ENCODE measurements at places on chromosomes 3 and 15.
A peak's percentile ranks its signal among the peaks of the same experiment; 100 is the strongest.

DNA sequence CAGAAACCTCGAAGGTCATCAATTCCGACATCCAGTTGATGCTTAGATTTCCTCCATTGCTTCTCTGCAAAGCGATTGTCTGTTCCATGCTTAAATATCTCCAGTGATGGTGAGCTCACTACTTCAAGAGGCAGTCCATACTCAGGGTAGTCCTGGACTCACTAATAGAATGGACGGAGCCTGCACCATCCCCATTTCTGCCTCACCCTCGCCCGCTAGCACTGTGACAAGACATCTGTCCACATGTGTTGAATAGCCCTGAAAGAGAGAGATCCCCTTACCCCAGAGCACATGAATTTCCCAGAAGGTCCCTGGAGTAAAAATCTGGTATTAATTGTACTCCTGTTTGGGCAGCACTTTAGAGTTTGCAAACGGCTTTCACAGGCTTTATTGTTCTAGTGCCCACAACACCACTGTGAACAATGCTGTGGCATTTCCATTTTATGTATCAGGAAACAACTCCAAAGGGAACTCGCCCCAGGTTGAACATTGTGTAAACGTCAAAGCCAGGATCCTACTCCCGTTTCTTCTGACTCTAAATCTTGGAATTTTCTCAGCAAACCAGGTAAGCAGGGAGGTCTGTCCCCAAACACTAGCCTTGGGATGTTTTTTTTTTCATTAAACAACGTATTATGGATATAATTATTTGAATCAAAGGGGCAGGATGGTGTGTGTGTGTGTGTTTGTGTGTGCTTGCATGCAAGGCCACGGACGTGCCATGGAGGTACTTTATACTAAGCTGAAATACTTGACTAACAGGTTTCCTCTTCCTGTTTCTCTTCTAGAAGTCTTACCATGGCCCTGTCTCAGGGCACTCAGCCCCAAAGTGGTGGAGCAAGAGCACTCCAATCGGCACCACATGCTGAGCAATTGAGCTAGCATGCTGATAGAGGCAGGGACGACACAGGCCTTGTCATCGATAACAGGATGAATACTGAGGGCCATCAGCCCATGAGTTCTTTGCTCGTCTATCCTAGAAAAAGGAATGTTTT is 198.3 kb downstream of the OPA1 start:
- no peak for DNase-seq

GRCh38 chr3:190645932-190646460 is 132.1 kb downstream of the IL1RAP start:
- no peak for DNase-seq

- no peak for DNase-seq
These were observed 528.1 kb upstream of the MCTP2 start for GRCh38 chr15:93703092-93703739.

- no peak for DNase-seq
These were observed 208.8 kb downstream of the STAG1 start for GRCh38 chr3:136543385-136543784.

GRCh38 chr3:138066383-138066782 is 49.0 kb downstream of the DZIP1L start:
- peak; percentile 52 for DNase-seq

DNA sequence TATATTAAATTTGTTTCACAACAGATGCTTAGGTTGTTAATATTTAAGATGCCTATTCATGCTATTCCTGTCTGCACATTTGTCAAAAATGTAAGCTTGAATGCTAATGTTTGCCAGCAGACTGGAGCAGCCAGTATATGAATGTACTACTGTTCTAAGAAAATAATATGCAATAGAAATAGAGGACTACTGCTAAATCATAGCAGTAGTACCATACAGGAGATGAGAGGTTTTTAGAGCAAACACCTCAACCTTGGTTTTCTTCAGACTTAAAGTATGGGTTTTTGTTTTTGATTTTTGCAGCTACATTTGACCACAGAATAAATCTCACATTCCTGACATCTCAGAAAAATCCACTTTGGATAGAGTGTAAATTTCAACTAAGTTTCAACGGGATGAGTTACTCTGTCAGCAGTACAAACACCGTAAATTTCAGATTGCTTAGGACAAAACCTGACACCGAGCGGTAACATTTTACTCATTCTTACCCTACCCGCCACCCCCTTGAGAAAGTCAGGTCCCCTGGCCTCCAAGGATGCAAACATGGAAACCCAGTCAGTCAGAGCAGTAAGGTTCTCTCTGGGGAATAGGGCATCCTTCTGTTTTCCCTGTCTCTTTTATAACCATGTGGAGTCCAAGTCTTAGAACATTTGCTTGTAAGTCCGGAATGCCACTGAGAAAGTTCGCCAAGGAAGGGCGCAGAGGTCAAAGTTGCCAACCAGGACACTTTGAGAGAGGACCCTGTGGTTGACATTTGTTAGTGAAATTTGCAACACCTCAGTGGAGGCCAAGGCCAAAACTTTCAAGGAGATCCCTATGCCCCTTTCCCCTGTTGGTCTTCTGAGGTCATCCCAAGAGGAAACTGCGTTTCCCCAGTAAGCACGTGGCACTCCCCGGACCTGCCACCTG is 17.9 kb upstream of the SATB1 start:
- no peak for DNase-seq

GRCh38 chr3:69671082-69671952 is 67.9 kb upstream of the MITF start:
- no peak for DNase-seq

DNA sequence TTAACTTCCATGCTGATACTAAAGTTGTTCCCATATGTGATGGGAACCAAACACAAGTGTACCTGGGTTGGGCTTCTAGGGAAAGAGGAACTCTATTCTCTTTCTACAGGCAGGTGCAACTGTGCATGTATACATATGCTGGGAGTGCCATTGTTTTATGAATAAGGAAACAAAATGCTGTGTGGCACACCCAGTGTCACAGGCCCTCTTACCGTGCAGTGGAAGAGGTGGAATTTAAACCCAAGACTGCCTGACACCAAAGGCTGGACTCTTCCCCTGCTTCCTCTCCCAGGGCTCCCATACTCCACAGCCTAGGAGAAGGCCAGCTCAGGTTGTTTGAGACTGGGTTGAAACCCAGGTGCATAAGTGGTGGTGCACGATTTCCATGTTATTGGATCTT is 1.9 kb upstream of the FETUB start:
- no peak for DNase-seq

- no peak for DNase-seq
These were observed 479.0 kb downstream of the GABRG3 start for GRCh38 chr15:27449941-27450340.

- no peak for DNase-seq
These were observed 795.0 kb downstream of the ROBO1 start for GRCh38 chr3:78972617-78973301.

GRCh38 chr15:62756326-62756994 is 286.1 kb upstream of the TPM1 start:
- no peak for DNase-seq

GRCh38 chr3:135752851-135753250 is 212.7 kb upstream of the PPP2R3A start:
- DNase-seq = no peak

DNA sequence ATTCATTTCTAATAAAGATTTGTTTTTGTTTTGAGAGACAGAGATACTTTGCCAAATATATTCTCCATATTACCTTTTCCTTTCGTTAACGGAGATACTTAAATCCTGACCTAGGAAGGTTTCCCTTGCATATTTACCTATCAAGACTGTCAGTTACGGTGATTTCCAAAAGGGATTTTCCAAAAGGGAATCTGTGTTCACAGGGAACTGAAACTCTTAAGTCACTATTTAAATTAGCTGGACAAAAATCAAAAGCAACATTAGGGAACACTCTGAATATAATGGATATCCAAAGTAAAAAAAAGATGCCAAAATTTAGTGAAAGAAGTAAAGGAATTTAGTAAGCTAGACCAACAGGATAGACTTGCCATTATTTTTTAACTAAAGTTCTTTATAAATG is 576 bp downstream of the LRRFIP2 start:
- DNase-seq = no peak

- no peak for DNase-seq
These were observed 102.5 kb upstream of the MME start for GRCh38 chr3:154977666-154978065.

- no peak for DNase-seq
These were observed 287.3 kb upstream of the TLE3 start for GRCh38 chr15:70385052-70385451.

DNA sequence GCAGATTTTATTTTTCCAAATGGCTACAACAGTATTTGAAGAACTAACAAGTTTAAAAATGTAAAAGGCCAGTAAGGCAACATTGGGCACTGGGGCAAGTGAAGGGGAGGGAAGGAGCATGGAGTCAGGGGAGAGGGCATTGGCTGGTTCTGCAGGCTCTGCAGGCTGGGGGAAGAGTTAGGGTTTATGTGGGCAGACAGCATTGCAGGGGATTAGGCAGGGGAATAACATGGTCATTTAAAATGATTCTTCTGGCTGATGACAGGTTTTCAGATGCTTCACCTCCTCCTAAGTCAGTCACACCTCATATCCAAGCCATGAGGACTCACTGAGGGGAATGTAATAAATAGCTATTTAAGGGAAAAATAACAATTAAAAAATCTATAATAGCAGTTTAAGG is 52.6 kb downstream of the BTD start:
- no peak for DNase-seq

GRCh38 chr3:8413337-8413926 is 88.2 kb upstream of the LMCD1 start:
- DNase-seq = no peak

- no peak for DNase-seq
These were observed 3.4 kb downstream of the PLXNB1 start for GRCh38 chr3:48426401-48426909.

- no peak for DNase-seq
These were observed 37.7 kb downstream of the CCR4 start for GRCh38 chr3:32989171-32989570.

DNA sequence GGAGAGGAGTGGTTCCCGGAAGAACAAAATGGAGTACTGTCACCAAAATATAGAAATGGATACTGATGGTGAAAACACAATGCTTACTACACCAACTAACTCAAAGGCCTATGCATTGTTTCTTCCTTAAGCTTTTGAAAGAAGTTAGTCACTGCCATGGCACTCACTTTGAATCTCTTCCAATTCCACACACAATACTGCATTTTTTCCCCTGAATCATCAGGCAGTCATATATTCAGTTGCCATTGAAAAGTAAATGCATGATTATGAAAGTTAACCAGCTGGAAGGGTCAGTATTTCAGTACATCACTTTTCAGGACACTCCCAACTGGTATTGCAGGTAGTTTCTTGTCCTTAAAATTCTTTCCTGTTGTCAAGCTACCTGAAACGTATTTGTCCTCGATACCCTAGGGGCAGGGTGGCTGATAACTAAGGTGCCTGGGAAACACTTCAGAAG is 9.0 kb upstream of the LRRFIP2 start:
- no peak for DNase-seq

- no peak for DNase-seq
These were observed 830.5 kb downstream of the IGSF11 start for GRCh38 chr3:118204052-118204656.

DNA sequence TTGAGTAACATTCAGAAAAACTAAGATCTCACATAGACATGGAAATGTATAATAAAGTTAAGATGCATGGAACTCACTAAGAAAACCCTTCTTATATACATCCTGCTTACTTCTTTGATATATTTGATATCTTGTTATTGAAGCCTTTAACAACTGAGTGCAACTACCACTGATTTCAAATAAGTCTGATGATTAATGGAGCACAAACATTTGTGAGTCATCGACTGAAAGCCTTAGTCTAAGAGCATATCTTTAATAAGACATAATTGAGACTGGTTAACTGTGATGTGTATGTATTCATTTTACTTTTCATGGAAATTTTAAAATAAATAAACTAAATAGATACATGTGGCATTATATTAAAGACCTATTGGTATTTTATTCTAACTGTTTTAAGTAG is 740.5 kb downstream of the EPHA3 start:
- no peak for DNase-seq

DNA sequence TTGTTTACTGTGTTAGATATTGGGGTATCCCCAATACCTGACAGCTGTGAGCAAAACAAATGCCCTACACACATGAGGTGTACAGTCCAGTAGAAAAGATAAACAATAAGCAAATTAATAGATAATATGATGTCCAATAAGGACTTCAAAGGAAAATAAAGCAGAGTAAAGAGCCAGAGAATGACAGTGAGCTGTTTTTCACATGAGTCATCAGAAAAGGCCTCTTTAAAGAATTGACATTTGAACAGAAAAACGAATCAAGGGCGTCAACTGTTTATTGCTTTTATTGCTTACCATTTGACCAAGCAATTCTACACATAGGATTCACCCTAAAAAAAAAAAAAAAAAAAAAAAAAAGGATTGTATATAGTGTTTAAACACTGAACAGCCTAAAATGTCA is 96.6 kb upstream of the FLNB start:
- DNase-seq = no peak

DNA sequence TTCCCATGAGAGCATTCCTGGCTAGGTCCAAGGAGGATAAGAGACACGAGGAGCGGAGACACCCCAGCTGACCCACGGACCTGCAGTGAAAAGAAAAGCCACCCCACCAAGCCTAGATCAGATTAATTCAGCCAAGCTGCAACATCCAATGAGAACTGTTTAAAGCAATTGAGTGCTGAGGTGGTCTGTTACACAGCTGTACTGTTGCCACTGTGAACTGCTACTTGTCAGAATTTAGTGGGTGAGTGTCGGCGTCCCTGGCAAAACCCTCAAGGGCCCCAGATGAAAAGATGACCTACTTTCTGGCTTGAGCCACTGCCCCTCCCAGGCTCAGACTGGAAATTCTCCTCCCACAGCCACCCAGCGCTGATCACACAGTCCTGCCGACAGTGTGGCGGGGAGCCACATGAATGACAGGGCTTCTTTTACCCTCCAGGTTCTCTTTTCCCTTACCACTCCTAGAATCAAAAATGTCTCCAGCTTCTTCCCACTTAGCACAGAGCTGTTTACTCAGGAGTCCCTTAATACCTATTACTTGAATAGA is 26.4 kb upstream of the KBTBD12 start:
- no peak for DNase-seq

DNA sequence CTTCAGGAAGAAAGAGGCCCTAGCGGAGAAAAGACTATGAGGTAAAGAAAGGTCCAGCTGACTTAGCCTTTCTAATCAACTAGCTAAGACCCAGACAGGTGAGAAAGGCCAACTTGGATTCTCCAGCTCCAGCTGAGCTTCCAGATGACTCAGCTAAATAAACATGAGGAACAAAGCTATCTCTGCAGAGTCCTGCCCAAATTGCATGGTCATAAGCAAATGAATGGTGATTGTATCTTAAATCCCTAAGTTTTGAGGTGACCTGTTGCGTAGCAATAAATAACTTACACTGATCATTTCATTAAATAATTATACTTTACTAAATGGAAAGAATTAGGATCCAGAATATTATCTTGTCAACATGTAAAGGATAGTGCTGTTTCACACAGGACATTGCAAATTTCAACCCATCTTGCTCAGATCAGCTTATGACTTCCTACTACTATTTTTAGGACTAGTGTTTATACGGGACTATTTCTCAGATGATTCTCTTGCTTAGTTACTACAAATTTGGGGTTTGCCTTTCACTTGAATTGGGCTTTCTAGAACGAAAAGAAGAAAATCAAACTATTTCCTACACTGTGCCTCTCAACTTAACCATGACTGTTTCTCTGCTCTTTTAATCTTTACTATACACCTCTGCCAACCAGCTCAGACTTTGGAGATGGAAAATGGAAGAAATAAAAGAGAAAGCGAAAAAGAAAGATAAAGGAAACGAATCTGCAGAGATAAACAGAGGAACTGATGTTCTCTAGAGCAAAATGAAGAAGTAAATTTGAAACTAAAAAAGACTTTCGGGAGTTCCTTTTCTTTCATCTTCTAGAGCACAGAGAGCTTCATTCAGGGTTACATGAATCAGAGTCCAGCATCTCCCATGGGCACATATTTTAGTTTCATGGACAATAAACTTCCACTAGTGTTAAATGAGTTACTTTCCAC is 6.6 kb upstream of the ADGRG7 start:
- no peak for DNase-seq
